CD4-positive, alpha-beta T cell treated with Interleukin-6 for 4 hours (primary cell): ENCODE measurements at places on chromosomes 2 and 18.
A peak's percentile ranks its signal among the peaks of the same experiment; 100 is the strongest.

DNA sequence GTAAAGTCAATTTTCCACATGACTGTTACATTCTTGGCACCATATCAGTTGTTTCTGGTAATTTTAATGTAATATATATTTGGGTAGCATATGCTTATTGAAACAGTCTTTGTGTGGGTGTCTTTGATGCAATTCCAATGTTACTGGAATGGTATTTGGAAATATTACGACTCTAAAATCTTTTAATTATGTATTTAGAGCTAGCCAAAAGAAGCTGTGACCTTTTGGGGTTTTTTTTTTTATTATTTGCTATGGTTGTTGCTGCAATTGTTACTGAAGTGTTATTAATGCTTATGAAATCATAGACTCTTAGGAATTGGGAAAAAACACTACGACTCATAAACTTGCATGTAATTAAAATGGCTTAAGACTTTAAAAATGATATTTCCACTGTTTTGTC lies 95.9 kb downstream of the AOX1 start:
- no peak for DNase-seq

GRCh38 chr2:25286025-25286400 lies 55.7 kb downstream of the DNMT3A start:
- DNase-seq, result peak; percentile 85

DNA sequence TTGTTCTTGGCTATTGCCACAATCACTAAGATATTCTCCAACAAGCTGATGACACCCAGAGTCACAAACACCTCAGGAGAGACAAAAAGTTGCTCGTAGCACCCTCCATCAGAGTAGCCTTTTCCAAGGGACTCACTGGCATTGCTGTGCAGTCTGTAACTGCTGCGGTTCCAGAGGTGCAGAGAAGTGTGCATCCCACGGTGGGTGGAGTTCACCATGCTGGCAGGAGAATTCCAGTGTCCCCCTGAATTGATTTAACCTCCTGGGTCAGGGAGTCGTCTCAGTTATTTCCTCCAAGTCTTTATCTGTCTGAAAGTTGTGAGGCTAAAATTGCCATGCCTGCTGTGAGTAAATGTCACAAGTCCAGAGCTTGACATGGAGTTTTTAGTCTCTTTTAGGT lies 443 bp downstream of the MC4R start:
- no peak for DNase-seq

- DNase-seq, result no peak
These were observed 186.0 kb downstream of the DIS3L2 start for GRCh38 chr2:232147440-232148077.
